ENCODE measurements at places on chromosomes 4 and X.

DNA sequence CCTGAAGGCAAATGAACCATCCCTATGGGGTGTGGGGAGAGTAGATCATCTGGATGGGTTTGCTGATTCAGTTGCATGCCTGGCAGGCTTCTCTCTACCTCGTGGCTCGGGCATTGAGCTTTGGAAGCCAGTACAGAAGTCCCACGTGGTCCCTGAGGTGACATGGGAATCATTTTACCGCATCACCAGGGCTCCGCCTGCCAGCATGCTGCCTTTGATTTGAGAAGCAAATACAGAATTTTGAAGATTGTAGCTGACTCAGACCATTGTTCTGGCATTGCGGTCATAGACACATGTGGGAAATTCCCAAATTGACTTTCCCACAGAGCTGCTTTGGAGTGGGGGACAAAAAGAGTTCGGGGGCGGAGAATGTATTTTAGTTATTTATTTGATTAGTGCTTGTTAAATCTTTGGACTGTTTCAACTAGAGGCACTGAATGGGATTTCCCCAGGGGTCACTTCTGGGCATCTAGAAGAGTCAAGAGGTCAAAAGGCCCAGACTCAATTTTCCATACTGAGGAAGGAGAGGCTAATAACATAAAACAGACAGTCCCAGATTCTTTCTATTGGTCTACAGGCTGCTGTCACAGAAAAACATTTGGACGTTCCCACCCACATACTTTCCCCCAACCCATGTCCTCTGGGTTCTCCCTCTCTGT, 79.3 kb downstream of the NHSL2 start:
- DNase-seq = no peak

DNA sequence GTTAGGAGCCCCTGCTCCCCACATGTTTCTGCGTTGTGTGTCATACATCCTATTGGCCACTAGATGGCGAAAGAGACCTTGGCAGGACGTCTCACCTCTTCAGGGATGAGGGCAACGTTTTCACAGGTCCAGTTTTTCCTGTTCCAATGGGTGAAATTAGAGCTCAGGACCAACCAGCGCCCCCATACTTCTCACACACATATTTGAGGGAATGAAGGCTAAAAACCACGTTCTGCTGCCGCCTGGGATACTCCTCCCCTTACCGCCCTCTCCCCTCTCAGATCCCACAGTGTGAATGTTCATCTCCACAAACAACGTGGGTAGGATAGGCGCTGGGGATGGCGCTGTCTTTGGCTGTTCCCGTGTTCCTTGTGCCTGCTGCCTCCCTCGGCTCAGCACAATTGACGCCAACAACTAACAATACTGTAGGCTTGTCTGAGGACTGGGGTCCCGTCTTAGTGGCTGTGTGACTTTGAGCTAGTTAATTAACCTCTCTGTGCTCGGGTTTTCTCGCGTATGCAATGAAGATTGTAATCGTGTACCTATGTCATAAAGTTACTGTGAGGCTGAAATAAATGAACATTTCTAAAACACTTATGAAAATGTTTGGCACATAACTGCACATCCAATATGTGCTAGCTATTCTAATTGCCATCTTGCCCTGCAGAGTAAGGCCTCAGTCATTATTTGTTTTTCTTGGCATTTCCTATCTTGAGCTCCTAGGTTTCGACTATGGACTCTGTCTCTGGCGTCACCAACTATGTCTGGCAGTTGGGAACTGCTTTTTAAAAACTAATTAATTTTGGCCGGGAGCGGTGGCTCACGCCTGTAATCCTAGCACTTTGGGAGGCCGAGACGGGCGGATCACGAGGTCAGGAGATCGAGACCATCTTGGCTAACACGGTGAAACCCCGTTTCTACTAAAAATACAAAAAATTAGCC, 181.3 kb upstream of the STK26 start:
- DNase-seq = no peak

DNA sequence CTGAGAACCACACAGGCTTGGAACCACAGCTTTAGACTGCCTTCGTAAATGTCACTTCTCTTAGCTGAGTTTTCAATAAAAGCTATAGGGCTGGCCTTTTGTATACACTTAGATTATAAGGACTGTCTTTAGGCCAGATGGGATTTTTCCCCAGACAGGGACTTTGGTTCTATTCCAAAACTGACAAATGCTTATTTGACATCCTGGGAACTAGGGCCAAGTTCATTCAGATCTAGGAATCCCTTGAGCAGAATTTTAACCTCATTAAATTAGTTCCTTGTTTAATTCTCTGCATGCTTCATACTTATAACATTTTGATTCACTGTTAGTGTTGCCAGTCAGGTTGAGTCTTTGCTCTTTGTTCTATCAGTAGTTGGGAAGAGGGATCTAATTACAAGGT, 23.1 kb downstream of the ZRSR2 start:
- DNase-seq = peak; percentile 12

- DNase-seq = peak; percentile 17
Observed at GRCh38 chr4:96352051-96352517, 512.2 kb downstream of the PDHA2 start.

GRCh38 chrX:68579810-68580209, 67.7 kb upstream of the STARD8 start:
- DNase-seq = no peak

DNA sequence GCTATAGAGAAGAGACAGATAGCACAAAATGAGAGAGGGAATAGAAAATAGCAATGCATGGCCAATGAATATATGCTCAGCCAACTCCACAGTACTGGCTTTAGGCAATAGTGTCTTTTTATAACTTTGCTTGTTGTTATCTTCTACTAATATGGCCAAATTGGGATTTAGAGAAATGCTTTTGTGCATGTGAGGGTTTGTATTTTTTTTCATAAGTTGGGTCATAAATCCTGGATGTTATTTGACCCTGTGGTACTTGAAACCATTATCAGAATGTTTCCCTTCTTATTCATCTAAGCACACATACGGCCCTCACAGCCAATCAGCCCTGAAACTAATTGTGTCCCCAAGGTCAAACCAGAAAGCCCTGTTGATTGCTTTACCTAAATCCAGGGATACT, 35.2 kb upstream of the LPAR4 start:
- no peak for DNase-seq
